Activated T-helper 1 cell treated with anti-CD3 and anti-CD28 coated beads, Interleukin-2, amount 50 U/mL, for 16 hours (primary cell): ENCODE measurements at places on chromosomes 3 and 15.
A peak's percentile ranks its signal among the peaks of the same experiment; 100 is the strongest.

GRCh38 chr3:80159990-80160506, 392.2 kb upstream of the ROBO1 start:
- DNase-seq: no peak

GRCh38 chr15:42890161-42890913, 30.2 kb downstream of the TTBK2 start:
- DNase-seq: no peak

GRCh38 chr3:5057857-5058324, 64.2 kb upstream of the ARL8B start:
- peak; percentile 39 for DNase-seq

DNA sequence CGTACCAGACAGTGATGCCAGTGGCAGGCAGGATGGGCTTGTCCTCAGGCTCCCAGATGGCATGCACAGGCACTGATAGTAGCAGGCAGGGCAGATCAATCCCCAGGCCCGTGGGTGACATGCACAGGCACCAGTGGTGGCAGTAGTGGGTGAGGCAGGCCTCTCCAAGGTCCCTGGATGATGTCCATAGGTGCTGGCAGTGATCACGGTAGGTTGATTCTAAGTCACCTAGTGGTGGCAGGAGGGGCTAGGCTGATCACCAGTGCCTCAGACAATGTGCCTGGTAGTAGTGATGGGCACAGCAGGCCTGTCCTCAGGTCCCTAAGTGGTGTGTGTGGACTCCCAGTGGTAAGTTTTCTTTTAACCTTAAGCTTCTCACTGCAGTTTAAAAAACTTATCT, 19.6 kb downstream of the CEP63 start:
- no peak for DNase-seq

DNA sequence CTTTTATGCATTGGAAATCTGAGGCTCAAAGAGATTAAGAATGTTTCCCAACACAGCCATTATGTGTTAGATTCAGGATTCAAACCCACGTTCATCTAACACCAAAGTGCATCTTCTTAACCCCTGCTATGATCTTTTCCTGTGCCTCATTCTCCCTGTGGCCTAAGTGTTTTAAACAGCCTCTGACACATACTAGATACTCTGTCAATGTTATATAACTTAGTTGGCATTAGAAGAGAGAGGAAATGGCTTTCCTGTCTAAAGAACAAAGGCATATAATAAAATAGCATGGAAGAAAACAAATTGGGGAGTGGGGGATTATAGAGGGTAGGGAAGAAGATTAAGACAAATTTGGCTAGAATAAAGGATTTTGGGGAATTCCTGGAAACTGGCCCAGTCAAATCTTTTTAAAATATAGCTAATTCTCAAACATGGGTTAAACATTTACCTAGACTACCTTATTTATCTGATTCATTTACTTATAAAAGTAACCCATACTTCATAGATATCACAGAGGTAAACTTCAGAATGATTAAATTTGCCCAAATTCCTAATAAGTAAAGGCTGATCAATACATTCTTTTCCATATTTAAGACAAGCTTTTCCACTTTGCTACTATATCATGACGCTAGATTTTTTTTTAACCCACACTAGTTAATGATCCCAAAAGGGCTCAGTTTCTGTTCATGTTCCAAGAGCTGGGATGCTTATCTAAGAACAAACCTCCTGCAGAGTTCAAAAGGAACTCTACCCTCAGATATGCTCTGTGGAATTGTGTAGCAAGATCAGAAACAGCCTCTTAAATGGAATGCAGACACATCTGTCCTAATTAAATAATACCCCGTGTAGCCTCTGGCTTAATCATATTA, 122.9 kb upstream of the PTPRG start:
- no peak for DNase-seq

DNA sequence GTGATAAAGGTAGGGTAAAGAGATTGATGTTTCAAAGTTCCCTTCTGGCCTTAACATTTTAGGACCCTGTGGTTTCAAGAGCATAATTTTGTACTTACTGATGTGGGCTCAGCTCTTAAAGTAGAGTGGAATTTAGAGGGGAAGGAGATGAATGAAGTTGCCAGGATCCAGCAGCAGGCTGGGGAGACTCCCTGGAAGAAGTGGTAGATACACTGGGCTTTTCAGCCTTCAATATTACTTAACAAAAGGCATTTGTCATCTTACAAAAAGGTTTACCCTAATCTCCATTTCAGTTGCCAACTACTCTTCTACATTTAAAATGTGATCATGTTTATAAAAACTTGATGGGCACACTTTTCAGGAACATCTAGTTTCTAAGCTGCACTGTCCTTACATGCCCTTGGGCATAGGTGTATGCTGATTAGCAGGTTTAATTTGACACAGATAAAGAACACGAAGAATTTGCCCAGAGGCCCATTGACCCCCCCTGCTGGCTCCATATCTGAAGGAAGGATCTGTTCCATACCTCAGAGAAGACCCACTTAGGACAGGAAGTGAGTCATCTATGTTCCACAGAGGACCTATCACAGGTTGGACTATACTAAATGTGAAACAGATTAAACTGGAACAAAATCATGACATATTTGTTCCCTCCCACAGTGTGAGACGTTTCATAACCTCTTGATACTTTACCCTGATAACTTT, 93.0 kb upstream of the LPP start:
- peak; percentile 38 for DNase-seq

DNA sequence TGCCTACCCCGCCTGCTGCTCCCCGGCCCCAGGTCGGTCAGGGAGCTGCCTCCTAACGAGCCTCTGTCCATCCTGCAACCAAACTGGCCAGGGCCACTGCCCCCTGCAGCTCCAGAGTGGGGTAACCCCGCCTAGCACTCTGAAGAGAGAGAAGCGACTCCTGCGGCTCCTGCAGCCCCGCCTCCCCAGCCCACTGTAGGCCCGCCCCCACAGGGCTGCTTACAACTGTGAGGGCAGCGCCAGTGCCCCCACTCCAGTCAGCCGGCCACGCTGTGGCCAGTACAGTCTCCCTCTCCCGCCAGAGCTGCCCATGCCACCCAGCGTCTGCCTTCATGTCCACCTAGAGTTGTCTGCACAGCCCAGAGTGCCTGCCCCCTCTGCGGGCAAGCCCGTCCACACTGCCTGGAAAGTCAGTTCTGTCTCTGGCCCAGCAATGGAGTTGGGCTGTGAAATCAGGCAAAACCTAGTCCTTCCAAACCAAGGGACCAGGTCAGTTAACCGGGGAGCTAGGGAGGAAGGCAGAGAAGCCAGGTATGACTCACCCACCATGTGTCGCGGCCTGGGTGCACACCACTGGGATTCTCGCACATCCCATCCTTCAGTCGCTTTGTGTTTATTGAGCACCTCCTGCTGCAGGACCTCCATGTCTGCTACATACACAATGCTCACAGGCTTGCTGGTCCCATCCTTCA, 2.4 kb downstream of the UCN2 start:
- DNase-seq: no peak
